ENCODE measurements at places on chromosomes 13 and 19.

DNA sequence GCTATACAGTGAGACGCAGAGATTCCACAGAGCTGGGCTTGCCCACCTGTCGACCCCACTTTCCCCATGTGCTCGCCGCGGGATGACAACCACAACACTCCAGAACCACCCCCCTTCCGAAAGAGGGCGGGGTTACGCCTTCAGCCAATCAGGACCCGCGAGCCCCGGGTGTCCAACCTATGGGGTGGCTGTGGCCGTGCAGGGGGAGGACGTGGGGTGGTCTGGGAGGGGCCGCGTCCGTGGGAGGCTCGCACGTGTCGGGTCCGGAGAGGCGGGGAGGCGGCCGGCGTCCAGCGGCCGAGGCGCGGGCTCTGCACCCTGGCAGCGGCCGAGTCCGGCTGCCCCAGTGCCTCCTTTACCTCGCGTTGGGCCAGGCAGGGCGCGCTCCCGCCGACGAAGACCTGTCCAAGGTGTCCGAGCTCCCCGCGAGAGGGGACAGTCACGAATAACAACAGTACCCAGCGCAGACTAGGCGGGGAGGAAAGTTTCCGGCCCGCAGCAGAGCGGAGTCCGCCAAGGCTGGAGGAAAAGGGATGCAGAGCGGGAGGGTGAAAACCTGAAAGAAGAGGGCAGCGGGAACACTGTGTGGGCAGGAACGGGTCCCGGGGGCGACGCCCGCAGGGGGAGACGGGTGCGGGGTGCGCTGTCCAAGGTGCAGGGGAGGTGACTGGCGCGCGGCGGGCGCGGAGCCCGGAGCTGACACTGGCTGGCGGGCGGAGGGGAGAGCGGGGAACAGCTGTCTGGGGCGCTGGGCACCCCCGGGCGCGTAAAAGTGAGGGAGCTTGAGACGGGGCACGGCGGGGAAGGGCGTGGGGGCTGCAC lies 911 bp downstream of the ENOX1 start:
- DNase-seq, result peak; percentile 65

DNA sequence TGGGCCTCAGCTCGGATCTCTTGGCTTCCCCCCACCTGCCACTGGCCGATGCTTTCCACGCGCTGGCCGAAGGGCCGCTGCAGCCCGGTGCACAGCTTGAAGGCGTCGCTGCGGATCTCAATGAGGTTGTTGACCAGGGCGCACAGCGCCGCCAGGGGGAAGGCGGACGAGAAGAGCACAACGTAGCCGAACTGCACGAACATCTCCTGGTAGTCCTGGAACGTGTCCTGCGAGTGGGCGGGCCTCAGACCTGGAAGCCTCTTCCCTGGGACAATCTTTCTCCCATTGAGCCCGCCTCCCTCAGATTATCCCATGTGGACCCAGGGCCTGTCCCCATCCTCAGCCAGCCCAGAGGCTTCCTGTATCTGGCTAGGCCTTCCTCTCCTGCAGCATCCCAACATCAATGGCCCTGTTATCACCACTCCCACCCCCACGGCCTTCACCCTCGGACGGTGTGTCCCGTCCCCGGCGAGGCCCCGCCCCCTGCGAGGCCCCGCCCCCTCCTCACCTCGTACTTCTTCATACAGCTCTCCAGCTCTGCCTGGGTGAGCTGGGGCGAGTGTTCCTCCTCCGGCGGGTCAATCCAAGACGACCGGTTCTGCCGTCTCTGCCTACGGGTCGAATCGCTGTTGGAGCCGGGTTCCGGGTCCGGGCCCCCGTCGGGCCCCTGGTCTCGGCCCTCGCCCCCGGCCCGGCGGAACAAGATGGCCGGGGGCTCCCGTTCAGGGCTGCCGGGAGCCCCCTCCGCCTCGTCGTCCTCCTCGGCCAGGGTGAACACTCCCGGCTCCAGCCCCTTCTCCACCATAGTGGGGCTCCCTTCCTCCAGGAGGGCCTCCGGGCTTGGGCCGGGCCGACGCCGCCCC lies 6.8 kb downstream of the ANO8 start:
- DNase-seq, result peak; percentile 50

DNA sequence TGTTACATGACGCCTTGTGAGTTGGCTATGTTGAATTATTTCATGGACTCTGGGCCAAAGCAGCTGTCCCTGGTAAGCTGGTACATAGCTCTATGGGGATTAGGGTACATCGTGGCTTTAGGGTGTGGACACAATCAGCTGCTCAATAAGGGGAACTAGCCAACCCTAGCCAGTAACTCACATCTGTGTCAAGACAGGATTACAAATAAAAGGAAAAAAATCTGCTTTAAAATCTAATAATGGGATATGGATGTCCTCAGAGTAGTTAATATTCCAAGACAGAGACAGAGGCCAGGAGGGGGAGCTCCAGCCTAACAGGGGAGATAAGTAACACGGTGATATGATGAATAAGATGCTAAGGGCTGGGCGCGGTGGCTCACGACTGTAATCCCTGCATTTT lies 21.1 kb upstream of the ZNF766 start:
- no peak for DNase-seq

GRCh38 chr13:76014406-76015318 lies 378.5 kb downstream of the LMO7 start:
- DNase-seq, result no peak

- no peak for DNase-seq
Observed at GRCh38 chr13:78602561-78603239, 652 bp downstream of the POU4F1 start.

GRCh38 chr19:2475702-2476450 lies at the start of gene GADD45B:
TSS of gene GADD45B (plus strand) at chr19:2476127. CDS start at chr19:2476359, 232 bp downstream.
- peak; percentile 99 for DNase-seq

GRCh38 chr13:32940601-32941000 lies 75.6 kb upstream of the KL start:
- DNase-seq, result peak; percentile 6

DNA sequence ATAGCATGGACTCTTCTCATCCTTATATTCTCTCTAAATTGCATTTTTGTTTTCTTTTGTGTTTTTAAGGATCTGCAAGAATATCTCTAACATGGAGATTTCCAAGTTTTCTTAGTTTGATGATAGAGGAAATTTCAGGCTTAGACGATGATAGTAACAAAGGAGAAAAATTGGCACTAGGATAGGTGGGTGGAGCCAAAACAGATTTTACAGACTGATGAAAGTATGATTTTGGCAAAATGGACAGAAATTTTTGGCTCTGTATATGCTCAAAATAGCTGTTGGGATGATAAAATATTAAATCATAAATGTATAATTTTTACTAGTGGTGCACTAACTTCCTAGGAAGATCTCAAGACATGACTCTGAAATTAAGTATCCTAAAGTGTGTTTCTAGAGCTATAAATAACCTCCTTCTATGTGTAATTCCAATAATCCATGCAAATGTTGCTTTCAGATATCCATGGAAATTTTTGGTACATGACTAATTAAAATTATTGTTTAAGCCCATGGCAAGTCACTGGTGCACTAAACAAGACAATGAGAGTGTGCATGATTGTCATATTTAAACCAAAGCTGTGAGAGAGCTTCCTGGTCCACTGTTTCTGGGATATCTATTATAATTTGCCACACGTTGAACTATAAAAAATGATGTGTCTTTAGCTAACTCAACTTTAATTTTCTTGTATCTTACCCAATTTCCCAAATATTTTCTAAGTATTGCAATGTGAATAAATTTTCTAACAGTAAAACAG lies 55.8 kb upstream of the NBEA start:
- no peak for DNase-seq

DNA sequence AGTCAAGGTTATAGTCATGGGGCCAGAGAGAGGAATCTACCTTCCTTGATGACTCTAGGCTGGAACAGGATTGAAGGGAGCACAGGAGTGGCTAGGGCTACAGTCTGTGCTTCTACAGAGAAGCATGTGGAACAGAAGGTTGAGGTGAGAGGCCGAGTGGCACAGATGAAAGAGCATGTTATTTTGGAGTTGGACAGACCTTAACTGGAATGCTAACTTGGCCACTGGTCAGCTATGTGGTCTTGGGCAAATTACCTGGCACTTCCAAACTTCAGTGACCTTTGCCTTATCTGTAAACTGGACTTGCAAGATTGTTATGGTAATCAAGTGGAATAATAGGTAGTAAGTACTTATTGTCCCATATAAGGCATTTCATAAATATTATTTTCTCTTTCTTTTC lies 252.7 kb downstream of the KCNRG start:
- no peak for DNase-seq

GRCh38 chr13:46721054-46721453 lies 75.9 kb downstream of the ESD start:
- DNase-seq, result peak; percentile 75

- DNase-seq, result peak; percentile 89
Observed at GRCh38 chr19:39032063-39032918, at the start of gene FBXO27. TSS of gene FBXO27 (minus strand) at chr19:39032549. CDS start at chr19:39032227, 322 bp downstream.

DNA sequence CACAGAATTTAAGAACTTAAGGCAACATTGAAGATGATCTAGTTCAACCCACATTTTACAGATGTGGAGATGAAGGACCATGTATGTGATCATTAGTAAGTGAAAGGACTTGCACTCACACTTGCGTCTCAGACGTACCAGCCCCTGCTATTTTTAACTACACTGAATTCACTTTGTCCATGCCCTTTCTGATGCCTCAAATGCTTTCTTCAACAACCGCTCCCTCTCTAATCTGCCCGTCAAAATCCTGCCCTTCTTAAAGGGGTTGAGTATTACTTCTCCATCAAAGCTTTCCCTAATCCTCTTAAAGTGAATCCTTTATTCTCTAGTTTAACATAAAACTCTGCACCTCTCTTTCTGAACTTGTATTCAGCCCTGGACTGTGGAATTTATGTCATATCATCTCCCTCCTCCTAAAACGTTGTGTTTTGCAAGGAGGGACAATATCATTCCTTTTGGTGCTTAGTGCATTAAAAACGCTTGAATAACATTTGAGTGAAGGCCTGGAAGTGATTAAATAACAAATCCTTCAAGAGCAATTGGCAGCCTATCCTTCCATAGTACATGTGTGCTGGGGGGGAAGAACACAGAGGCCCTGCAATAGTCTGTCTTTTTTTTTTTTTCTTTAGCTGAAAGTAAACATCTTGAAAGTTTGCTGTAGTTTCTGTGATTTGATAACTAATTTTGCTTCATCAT lies 493.3 kb downstream of the LMO7 start:
- no peak for DNase-seq

DNA sequence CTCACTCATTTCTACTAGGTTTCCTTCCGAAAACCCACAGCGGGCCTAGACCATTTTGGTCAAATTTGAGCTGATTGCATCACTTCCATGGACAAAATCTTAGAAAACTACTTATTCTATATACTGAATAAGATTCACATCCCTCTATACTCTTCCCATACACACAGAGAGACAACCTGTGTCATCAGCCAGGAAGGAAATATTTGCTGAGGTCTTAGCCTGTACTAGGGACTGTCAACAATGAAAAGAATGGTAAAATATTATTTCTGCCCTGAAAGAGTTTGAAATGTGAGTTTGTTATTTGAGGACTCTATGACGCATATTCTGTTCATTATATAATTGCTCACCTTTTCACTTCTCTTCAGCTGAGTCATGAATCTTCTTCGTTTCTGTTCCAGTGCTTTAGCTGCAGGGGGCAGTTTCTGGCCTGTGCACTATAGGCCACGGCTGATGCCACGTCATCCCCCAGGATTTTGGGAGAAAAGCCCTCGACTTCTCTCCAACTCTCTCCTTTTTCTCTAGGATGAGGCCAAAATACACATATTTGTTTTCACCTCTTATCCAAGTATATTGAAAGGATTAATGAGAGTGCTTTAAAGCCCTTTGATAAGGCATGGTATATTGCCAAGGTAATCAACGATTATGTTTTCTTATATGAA lies 47.7 kb downstream of the GSX1 start:
- no peak for DNase-seq

- DNase-seq, result no peak
Observed at GRCh38 chr13:68588623-68589022, 1358.5 kb upstream of the PCDH9 start.

DNA sequence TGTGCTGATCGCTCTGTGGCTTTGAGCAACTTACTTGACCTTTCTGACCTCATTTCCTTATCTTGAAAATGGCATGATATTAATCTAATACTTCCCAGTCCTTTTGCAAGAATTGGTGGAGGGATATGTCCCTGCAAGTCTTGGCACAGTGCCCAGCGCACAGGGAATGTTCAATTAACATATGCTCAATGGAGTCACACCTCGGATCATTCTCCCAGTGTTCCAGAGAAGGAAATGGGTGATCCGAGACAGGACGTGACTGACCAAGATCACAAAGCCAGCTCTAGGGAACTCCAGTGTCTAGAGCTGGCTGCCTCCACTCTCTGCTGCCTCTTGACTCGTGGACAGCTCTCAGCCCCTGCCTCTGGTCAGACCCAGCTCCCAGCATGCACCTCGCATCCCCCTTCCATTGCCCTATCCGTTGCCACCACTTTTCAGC lies 3.6 kb downstream of the CDC42EP5 start:
- no peak for DNase-seq

DNA sequence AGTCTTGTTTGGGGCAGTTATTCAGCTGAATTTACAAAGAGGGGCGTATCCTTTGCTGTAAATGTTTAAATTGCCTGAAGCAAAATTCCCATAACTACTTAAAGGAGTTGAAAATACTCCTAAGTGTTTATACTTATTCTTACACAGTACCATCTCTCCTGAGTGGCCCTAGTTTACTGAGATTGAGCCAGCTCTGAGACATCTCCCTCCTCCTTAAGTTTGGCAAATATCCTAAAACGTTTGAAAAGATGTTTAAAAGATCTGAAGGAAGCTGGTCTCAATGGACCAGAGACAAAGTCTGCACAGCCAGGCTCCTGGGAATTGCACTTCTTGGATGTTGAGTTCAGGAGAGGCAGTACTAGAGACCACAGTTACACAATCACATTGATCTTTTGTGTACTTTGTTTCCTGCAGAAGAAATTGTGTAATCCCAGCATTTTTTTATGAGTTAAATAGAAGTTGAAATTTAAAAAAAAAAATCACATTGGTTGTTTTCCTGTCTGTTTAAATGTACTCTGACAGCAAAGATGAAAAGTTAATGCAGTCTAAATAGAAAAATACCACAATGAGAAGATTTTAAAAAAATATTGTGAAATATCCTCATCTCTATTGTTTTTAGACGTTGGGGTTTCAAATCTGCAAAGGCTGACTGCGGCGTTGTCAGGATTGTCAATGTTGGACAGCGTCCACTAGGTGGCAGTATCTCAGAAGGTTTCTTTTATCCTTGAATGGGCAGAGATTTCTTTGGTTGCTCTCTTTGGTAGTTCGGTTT lies 20.7 kb downstream of the TNFSF11 start:
- DNase-seq, result peak; percentile 64

DNA sequence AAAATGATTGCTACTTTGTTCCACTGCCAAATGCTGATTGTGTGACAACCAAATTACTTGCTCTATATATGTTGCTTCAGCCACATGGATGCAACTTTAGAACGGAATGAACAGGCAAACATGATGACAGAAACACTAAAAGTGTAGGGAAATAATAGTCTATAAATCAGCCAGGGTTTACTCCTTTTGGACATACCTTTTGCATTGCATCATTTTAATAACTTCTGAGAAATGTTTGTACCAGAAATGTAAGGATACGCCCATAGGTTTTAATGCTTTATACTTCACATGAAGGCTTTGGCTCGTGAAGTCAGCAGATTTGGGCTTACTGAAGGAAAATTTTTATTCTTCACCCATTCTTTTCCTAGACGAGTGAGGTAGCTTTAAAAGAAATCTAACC lies 141.0 kb downstream of the POSTN start:
- DNase-seq, result no peak
